Midbrain (tissue), 1 donor: ENCODE measurements at places on chromosomes 11 and 22.

GRCh38 chr11:95267601-95268213, 36.7 kb upstream of the SESN3 start:
- no peak for DNase-seq

DNA sequence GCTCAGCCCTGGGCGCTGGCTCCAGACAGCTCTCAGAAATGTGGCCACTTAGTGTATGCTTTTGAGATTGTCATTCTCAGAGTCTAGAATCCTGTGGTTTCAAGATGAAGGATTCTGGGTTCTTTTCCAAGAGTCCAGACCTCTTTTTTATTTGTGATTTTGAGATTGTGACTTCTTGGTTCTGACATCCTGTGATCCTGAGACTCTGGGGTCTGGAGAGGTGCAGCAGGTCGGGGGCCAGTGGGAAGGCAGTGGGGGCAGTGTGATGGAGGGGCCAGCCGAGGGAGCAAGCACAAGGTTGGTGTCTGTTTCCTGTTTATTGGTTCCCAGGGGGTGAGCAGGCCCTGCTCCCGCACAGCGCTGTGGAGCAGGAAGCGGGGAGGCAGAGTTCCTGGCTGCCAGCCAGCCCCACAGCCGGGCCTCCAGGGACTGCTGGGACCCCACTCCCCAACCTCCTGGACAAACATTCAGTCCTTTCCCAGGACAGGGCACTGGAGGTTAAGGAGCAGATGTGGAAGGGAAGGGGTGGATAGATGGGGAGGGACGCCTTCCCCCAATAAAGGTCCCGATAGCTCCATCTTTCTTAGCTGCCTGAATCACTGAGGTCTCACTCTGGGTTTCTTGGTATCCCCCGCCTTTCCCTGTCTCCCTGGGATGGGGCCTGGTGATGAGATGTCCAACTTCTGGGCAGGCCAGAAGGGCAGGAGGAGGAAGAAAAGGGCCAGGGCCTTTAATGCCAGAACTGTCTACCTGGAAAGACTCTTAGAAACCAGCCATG, 13.7 kb downstream of the ARHGEF17 start:
- DNase-seq = no peak

GRCh38 chr11:19910931-19911330, 198.3 kb downstream of the NAV2 start:
- no peak for DNase-seq

DNA sequence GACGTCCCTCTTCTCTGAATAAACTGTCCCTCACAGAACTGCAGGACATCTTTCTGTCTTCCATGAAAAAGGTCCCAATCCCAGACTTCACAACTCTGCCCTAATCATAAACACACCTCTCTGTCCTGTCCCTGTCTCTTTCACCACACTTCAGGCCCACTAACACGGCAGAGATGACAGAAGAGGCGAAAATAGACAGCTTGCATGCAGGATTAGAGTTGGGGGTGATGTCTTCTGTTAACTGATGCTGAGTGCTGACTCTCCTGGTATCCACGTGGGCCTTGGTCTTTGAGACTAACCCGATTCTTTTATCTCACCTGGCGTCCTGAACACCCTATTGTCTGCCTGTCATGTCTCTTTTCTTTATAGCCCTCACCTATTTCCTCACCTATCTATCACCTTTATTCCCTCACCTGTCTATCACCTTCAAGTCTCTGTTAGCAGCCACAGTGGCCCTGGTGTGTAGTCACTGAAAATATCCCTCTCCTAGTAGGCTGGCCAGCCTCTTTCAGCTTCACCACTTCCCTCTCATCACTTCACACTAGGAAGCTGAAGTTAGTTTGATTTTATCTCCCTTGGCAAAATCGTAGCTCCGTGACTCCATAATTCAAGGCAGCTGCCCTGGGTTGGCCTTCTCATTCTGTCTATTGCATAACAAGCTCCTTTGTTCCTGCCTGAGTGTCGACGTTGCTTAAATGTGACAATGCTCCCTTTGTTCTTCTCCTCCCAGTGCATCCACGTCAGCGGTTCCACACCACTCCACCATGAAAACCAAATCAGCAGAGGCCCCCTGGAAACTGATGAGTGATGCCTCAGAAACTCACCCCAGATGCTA, 30.6 kb upstream of the DRD2 start:
- DNase-seq = peak; percentile 86

- no peak for DNase-seq
Measured at GRCh38 chr11:125407046-125407445, 89.0 kb downstream of the FEZ1 start.

DNA sequence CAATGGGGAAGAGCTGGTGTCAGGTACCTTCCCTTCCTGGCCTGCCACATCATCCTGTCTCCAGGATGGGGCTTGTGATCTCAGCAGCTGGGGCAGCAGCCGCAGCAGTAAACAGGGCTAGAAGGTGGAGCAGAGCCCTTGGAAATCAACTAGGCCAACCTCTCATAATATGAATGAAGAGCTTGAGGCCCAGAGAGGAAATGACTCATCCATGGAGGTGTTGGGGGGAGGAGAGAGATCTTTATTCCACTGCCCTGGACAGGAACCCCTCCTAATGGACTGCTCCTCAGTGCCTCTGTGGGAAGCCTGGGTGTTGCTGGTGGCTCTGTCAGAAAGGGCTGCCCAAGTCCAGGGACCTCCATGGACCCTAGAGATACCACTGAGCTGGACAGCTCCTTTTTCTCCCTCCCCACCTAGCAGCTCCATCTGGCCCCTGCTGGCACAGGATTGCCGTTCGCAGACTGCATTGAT, 111.8 kb downstream of the OSBP2 start:
- DNase-seq = no peak

DNA sequence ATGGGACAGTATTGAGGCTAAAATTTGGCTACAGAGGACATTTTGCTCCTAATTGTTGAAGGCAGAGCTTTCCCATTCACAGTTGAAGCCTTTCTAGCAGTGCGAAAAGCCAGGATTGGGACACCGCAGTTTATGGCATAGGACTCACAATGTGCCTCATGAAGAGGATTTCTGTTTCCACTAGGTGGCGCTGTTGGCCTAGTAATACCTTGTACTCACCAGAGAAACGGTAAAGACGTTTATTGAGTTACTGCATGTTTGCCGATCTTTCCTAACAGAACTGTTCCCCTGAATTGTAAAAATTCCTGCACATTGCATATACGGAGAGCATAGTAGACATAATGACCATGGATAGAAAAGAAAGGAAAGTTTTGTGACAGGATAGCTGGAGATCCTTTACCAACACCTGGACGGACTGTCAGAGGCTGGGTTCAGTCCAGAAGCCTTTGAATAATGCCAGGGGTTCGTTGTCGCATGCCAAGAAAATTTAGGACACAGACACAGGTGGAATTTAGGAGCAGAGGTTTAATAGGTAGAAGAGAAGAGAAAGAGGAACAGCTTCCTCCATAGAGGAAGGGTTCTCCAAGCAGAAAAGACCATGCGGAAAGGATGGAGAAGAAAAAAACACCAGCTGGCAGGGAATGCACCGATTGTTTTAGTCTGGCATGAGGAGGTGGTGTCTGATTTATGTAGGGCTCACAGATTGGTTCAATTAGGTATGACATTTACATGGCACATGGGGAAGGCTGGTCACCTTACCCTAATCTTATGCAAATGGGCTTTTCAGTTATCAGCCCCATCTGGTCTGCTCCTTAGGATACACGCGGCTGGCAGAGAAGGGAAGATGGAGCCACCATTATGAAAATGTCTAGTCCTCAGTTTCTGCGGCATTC, 10.8 kb upstream of the OR51D1 start:
- DNase-seq = peak; percentile 22

DNA sequence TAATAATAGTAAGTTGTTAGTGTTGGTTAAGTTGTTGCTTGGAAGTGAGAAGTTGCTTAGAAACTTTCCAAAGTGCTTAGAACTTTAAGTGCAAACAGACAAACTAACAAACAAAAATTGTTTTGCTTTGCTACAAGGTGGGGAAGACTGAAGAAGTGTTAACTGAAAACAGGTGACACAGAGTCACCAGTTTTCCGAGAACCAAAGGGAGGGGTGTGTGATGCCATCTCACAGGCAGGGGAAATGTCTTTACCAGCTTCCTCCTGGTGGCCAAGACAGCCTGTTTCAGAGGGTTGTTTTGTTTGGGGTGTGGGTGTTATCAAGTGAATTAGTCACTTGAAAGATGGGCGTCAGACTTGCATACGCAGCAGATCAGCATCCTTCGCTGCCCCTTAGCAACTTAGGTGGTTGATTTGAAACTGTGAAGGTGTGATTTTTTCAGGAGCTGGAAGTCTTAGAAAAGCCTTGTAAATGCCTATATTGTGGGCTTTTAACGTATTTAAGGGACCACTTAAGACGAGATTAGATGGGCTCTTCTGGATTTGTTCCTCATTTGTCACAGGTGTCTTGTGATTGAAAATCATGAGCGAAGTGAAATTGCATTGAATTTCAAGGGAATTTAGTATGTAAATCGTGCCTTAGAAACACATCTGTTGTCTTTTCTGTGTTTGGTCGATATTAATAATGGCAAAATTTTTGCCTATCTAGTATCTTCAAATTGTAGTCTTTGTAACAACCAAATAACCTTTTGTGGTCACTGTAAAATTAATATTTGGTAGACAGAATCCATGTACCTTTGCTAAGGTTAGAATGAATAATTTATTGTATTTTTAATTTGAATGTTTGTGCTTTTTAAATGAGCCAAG, 2.7 kb downstream of the NEAT1 start:
- no peak for DNase-seq

DNA sequence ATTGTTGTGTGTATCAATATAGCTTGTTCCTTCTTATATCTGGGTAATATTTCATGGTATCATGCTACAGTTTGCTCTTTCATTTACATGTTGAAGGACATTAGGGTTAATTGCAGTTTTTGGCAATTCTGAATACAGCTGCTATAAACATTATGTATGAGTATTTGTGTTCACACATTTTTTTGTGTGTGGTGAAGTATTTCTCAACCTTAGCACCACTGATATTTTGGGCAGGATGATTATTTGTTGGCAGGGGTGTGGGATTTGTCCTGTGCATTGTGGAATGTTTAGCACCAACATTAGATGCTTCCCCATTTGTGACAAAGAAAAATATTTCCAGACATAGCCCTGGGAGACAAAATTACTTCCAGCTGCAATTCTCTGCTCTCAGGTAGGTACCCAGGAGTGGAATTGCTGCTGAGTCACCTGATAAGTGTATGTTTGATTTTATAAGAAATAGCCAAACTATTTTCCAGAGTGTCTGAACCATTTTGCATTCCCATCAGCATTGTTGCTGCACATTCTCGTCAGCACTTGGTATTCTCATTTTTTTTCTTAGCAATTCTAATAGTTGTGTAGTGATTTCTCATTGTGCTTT, 128.2 kb downstream of the SNX19 start:
- DNase-seq = no peak

DNA sequence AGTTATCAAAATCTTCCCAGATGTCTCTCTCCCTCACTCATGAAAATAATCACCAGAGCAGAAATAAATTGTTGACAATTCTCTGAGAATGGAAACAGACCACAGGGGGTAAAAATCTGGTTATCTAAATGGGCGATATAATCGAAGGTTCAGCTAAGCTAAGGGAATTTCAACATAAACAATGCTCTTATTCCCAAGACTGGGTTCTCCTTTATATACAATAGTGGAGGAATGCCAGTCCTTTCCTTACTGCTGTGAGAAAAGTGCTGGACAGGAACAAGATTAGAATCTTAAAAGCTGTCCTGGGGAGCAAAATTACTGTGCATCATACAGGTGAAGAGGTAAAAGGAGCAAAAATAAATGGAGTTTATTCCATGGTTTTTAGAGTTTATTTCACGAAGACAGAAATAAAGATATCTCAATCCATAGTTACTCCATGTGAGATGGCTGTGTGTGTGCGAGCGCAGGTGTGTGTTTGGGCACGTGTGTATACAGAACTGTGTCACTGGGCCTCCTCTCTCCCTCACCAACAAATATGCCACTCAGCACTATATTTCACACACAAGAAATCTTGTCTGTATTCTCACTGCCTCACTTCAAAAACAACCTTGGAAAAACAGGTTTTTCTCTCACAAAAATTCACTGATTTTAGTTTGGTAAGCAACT, 385.6 kb downstream of the DCDC1 start:
- DNase-seq = no peak

DNA sequence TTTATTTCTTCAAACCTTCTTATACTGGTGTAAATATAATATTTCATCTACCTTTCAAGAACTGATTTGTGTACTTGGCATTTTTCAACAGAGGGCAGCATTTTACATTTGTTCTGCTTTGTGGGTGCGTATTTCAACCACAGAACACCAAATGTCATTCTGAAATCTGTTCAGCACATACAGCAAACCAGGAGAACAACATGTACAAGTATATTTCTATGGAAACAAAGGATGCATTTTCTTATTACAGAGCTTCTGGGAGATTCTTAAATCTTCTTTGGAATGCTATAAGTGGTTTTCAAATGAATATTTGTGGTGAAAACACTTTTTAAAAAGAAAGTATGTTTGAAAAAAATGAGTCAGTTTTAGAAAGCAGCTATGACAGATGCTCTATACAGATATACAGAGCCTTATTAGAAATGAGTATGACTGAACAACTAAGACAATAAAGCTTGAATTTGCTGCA, 946.0 kb downstream of the FAM181B start:
- no peak for DNase-seq

GRCh38 chr11:22244986-22245592, 52.2 kb downstream of the ANO5 start:
- DNase-seq = peak; percentile 36

DNA sequence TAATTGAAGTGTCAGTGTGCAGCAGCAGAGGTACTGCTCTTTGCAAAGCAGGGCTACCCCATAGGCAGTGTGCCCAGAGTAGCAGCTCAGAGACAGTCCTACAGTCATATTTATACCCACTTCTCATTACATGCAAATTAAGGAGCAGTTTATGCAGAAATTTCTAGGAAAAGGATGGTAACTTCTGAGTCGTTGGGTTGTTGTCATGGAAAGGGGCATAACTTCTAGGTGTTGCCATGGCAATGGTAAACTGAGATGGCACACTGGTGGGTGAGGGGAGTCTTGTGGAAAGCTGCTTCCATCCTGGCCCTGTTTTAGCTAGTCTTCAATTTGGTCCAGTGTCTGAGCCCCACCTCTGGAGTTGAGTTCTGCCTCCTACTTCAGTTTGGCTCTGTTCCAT, 77.4 kb downstream of the MN1 start:
- DNase-seq = no peak

DNA sequence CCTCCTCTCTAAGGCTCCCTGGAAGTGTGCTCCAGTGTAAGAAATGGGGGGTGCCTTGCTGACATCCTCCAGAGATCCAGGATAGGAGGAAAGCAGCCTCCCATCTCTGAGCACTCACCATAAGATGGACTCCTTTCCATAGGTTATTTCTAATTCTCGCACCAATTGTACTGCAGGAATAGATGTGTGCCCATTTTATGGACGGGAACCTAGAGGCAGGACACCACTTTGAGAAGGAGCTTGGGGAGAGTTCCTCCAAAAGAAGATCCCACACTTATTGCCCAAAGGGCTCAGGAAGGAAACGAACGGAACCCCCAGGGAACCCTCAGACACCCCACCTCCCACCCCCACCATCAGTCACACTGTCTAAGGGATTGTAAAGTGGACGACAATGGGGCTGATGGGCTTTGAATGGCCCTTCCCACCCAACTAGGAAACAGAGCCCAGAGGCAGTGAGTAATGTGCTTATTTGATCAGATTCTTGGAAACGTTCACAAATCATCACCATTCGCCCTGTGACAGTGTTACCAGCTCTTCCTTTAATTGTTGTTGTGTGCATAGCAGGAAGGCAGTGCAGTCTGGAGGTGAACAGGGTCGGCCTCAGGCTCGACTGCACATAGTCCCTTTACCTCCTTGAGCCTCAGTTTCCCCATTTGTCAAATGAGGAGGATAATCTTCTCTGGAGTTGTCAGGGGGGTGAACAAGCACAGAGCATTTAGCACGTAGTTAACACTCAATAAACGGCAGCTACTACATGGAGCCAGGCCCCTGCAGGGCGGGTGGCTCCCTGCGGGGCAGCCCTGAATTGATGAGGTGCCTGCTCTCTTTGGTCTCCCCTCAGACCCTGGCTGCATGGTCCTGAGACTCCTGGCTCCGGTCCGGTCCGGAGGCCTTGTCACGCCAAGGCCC, 8.4 kb upstream of the MN1 start:
- DNase-seq = no peak
